ENCODE measurements at places on chromosomes 11 and 22.

GRCh38 chr11:88521399-88521798 lies 183.9 kb upstream of the CTSC start:
- no peak for DNase-seq

DNA sequence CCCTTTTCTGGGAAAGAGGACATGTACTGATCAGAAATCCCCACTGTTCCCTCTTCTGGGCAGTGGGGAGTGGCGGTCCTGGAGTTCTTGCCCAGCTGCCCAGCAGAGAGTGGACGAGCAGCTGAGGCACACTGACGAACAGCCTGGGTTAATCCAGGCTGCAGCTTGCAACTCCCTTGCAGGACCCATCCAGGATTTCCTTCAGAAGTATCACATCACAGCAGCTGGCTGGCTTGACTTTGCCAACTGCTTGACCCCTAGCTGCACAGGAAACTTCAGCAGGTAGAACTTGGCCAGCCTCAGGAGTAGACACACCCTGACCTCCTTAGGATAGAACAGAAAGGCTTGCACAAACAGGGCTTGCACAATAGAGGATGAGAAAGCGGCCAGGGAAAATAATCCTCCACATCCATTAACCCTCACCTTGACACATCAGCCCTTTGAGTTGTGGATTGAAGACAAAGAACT lies 27.9 kb upstream of the FZD4 start:
- DNase-seq: no peak

DNA sequence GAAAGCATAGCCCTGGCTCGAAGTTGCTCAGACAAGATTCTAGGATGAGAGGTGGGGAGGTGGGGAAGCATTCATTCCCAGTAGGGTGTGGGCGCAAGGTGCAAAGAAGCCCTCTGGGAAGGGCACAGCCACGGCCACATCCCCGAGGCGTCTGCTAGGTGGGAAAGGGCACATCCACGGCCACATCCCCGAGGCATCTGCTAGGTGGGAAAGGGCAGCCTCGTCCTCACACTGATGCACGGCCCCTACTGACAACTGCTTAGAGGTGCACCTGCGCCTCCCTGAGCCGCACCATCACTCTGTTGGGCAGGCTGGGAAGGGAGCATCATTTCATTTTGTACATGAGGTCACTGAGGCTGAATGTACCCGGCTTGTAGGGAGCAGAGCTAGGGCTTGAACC lies 94.6 kb upstream of the PITPNB start:
- no peak for DNase-seq

DNA sequence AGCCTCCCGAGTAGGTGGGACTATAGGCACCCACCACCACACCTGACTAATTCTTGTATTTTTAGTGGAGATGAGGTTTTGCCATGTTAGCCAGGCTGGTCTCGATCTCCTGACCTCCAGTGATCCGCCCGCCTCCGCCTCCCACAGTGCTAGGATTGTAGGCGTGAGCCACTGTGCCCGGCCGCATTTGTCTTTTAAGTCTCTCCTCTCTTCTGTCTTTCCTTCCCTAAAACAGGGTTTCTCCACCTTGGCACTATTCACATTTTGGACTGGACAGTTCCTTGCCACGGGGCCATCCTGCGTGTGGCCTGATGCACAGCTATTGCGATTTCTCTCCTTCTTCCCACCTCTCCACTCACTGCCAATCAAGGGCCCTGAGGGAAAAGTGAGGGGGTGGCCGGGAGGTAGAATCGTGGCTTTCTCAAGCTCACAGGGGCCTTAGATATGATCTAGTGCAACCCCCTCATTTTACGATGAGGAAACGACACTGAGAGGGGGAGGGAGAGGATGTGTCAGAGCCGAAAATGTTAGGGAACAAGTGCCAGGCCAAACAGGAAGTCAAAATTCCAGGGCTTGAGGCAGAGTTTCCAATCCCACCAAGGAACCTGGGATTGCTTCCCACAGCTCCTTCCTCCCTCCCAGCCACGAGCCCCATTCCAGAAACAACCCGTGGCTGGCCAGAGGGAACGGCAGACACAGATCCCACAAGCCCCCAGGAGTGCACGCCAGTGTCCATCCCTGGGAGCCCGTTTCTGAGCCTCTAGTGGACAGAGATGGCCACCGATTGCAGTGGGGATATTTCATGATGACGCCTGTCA lies 21.2 kb downstream of the SCGB1A1 start:
- DNase-seq: no peak

- DNase-seq: no peak
Observed at GRCh38 chr11:108914211-108914610, 249.3 kb downstream of the DDX10 start.

GRCh38 chr22:29625090-29625825 lies 21.8 kb downstream of the NF2 start:
- DNase-seq: peak; percentile 75
